Choroid plexus epithelial cell (primary cell): ENCODE measurements at places on chromosomes 12 and 14.

- no peak for DNase-seq
Measured at GRCh38 chr12:104650541-104650940, 193.8 kb downstream of the CHST11 start.

GRCh38 chr12:132907216-132907615 lies 19.8 kb upstream of the CHFR start:
- no peak for DNase-seq

DNA sequence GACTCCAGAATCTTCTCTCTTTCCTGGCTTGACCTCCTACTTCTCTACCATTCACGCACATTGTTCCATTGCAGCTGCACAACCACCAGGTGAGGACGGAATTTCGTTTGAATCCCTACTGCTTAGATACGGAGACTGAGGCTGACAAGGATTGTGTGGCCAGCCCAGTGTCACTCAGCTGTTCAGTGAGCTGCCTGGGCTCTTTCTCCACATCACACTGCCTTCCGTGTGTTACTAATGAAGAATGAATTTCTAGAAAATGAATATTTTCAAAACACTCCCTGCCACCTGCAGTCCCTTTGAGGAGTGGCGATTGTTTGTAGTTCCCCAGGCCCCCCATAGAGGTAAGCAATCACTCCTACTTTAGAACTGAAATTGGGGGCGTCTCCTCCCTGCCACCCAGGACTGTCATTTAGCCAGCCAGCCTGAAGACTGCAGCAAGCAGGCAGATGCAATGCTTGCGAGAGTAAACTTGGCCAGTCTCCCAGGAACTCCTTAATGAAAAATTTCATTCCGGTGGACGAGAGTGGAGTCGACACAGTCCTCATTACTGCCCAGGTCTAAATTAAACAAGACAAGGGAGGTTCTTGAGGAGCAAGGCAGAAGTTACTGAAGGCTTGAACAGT lies 239.7 kb downstream of the SLC41A2 start:
- peak; percentile 62 for DNase-seq

- no peak for DNase-seq
Measured at GRCh38 chr14:54512393-54512792, 2.7 kb downstream of the CGRRF1 start.

DNA sequence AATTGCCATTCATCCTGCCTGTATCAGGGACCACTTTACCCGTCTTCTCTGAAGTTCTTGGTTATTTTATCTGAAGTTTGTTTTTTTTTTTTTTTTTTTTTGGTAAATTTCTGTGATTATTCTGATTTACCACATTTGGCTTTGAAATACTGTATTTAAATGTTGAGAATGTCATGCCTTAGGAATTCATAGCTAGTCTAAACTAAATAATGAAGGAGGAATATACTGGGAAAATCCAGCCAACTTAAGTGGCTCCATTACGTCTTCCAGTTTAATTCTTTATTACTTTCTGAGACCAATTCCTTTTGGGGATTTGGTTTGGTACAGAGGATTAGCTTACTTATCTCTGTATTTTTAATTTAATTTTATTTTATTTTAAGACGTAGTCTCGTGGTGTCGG lies 60.3 kb upstream of the KCNMB4 start:
- peak; percentile 15 for DNase-seq

- no peak for DNase-seq
Measured at GRCh38 chr12:130924966-130925665, 28.6 kb upstream of the ADGRD1 start.

GRCh38 chr12:51636581-51636980 lies 45.5 kb downstream of the SCN8A start:
- no peak for DNase-seq

GRCh38 chr14:31541702-31542101 lies 19.5 kb upstream of the NUBPL start:
- no peak for DNase-seq

DNA sequence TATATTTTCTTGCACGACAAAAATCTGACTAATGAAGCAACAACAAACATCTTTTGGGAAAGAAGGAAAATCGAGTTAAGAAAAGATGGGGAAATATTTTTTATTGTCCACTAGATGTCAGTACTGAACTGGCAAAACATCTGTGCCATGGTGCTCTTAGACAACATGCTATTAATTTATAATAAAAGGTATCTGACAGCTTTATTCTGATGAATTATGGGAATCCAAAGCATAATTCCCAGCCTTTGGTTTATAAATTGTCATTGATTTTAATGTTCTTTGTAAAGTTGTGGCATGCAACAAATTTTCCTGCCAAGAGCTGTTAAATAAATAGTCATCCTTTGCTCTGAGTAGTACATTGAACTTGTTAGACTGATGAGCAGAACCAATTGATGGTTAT lies 231.2 kb downstream of the ETNK1 start:
- peak; percentile 66 for DNase-seq

- DNase-seq: peak; percentile 21
Measured at GRCh38 chr14:85087201-85087600, 442.7 kb upstream of the FLRT2 start.

DNA sequence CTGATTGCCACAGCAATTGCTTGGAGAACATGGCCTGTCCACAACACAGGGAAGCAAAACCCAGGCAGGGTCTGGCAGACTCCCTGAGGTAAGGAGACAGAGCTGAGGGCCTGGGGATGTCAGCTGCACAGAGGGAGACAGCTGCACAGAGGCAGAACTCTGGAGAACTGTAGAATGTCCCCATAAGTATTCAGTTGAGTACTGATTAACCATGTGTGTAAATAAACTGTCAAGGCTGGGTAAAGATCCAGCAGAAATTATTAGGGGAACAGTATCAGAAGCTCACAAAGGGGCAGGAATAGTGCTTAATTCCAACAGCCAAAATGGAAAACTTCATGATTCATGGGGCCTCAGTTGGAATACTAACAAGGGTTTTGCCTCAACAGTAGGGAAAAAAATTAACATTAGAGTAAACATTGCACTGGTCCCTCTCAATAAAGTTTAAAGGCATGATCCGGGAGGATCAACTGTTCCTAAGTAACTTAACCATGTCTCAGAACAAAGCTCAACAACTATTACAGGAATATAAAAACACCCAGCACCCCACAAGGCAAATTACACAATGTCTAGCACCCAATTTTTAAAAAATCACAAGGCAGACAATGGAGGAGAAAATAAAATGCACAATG lies 201.3 kb upstream of the RASSF8 start:
- no peak for DNase-seq

- DNase-seq: no peak
Measured at GRCh38 chr14:88799522-88799921, 6.8 kb upstream of the EML5 start.

GRCh38 chr14:58288106-58288792 lies 10.1 kb upstream of the ARID4A start:
- DNase-seq: no peak

- DNase-seq: no peak
Measured at GRCh38 chr12:4240161-4240783, 33.3 kb upstream of the CCND2 start.

DNA sequence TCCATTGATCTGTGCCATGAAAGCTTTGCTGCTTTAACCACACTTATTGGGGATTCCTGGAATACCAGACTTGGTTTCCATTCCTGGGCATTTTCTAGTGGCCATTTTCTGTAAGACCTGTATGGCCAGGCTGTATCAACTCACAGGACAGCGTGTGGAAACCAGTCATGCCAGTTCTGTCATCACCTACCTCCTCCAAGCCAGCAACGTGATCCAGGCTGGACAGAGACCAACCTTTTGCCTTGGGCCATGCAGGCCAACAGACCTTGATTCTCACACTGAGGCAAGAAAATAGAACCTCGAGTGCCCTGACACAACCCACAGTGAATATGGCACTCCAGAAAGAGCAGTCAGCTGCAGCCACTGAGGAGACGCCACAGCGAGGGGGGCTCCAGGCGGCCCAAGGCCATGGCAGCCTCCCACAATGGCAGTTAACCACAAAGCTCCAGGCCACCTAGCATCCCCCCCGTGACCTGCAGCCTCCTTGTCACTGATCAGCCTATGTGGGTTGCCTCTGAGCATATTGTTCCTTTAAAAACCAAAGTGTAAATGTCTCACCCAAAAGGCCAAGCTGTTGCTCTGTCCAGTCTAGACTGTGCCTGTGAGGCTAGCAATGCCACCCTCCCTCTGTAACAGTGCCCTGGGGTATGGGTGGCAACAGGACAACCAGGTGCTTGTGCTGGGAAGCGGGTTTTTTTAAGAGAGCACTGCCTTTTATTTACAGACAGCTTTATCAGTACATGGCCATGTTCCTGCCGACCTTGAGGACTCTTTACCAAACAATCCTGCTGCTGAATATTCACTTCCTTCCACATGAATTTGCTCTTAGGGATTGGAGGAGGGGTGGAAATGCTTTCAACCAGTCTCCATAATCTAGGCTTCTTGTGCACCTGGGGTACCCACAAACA lies 168.7 kb upstream of the HIF1A start:
- DNase-seq: no peak

DNA sequence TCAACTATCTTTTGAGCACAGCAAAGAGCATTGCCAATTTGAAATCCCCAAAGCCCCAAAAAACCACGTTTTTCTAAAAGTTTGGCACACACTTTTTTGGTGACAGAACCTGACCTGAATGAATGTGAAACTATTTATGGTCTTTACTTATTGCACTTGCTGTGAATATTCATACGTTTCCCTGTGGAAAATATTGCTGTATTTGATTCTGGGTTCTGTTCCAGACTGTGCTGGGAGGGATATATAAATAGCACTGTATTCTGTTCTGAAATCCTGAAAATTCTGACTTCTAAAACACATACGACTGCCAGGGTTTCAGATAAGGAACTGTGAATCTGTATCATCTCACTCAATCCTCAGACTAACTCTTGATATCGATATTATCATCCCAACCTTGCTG lies 35.1 kb downstream of the NR1H4 start:
- no peak for DNase-seq

DNA sequence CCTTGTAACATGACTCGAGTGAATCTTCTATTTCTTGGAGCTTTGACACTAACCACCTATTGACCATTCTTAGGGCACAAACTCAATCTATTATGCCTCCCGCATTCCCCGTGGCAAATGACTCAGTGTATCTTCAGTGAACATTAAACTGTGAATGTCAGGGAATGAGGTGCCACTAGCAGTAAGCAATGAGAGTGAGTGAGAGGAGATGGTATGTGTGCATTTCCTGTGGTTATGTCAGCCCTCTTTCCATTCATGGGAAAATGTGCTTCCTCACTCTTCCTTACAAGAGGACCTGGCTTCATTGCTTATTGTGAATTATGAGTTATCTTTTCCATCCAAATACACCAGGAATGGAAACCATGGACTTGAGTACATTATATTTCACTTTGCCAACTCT lies 229.2 kb downstream of the EMP1 start:
- peak; percentile 54 for DNase-seq

- no peak for DNase-seq
Measured at GRCh38 chr12:106671840-106672239, 89.0 kb downstream of the RFX4 start.

- DNase-seq: peak; percentile 94
Measured at GRCh38 chr14:88983755-88984154, 159.3 kb downstream of the TTC8 start.

GRCh38 chr14:53929871-53930715 lies 26.5 kb downstream of the BMP4 start:
- DNase-seq: no peak

DNA sequence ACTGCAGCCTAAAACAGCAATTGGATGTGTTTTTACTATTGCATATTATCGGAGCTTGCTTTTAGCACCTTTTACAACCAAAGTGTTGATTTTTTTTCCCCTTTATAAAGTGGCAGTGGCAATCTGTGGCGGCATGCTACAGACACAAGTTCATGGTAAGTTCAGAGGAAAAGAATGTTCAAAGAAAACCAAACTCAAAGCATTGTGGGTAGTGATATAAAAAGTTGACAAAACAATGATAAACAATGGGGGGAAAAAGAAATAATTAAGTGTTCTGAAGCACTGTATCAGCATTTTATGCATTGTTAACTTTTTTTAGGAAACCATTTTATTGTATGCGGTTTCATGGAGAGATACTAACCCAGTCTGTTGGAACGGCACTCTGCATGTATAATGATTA lies 492.0 kb upstream of the SOX5 start:
- peak; percentile 18 for DNase-seq

- DNase-seq: no peak
Measured at GRCh38 chr14:25041898-25042297, 8.0 kb downstream of the STXBP6 start.

GRCh38 chr12:54416687-54417603 lies 2.1 kb downstream of the ITGA5 start:
- DNase-seq: no peak

DNA sequence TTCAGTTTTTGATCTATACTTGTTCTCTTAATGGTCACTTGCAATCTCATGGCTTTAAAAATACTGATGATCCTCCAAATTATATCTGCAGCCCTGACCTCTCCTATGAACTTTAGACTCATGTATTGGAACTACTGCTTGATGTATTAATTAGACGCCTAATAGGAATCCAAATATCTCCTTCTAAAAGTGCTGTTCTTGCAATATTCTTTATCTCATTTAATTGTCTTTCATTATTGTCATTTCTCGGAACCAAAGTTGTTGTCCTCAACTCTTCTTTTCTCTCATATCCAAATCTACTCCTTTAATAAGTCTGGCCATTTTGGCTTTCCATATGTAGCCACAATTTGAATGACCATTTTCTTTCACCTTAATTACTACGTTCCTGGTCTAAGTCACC lies 907.6 kb upstream of the SEL1L start:
- DNase-seq: no peak

DNA sequence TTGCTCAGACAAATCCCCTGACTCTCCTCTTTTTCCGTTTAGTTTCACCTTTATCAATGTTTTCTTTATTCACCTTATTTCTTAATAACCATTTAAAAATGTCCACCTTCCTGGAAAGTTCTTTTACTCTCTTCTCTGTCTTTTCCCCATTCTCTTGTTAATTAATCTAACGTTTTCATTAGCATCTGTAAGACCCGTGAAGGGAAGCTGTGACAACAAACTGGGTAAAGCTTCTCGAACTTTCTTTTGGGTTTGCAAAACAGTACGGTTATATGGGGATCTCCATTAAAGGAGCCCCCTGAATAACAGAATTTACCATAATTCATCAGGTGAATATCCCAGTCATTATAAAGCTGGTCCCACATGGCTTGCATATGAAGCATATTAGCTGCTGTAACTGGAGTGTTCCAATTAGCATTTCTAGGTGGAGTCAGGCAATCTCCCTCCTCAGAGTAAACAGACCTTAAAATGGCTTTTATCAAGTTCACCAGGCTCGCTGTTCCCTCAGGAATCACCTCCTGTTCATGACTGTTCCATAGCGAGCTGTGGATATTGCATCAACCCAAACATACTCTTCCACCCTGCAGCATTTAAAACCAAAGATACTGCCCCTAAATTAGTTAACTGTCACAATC lies 42.4 kb downstream of the TMEM30B start:
- DNase-seq: no peak

GRCh38 chr14:64891839-64892375 lies 12.2 kb upstream of the SPTB start:
- peak; percentile 89 for DNase-seq

- DNase-seq: no peak
Measured at GRCh38 chr14:102231476-102232347, 73.3 kb downstream of the MOK start.

- no peak for DNase-seq
Measured at GRCh38 chr12:88623777-88624548, 43.7 kb upstream of the KITLG start.

- DNase-seq: no peak
Measured at GRCh38 chr14:32985866-32986265, 47.2 kb downstream of the NPAS3 start.
